Stimulated activated CD8-positive, alpha-beta memory T cell treated with anti-CD3 and anti-CD28 coated beads, Interleukin-7, amount 100 ng/mL, for 1 hour (primary cell): ENCODE measurements at places on chromosomes 16 and 17.

DNA sequence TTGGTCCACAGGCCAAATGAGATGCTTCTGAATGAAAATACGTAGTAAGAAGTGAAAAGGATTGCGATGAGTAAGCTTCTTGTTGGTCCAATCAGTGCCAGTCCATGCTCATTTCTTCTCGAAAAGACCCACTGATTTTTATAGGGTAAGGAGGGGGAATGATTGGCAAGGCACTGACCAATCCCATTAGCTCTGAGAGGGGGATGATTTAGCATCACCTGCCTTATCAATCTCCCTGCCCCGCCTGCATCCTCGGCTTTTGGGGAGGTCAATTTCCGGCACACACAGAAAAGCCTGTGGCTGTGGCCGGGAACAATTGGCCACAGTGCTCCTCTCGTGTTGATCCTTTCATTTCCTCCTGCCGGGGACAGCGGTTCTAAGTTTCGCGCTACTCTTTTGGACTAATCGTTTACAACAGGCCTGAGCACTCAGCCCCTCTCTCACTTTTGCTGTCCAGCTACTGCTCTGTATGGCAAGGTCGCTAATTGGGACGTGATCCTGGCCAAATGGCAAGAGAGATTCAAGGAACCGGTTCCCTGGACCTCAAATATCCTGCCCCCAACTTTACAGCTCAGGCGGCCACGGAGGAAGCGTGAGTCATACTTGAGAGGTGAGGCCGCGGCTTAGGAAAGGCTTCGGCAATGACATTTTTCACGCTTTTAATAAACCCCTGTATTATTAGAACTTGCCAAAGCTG, 43.1 kb downstream of the TBX4 start:
- no peak for DNase-seq

GRCh38 chr17:31645351-31645750, 213.7 kb downstream of the COPRS start:
- DNase-seq, result no peak

DNA sequence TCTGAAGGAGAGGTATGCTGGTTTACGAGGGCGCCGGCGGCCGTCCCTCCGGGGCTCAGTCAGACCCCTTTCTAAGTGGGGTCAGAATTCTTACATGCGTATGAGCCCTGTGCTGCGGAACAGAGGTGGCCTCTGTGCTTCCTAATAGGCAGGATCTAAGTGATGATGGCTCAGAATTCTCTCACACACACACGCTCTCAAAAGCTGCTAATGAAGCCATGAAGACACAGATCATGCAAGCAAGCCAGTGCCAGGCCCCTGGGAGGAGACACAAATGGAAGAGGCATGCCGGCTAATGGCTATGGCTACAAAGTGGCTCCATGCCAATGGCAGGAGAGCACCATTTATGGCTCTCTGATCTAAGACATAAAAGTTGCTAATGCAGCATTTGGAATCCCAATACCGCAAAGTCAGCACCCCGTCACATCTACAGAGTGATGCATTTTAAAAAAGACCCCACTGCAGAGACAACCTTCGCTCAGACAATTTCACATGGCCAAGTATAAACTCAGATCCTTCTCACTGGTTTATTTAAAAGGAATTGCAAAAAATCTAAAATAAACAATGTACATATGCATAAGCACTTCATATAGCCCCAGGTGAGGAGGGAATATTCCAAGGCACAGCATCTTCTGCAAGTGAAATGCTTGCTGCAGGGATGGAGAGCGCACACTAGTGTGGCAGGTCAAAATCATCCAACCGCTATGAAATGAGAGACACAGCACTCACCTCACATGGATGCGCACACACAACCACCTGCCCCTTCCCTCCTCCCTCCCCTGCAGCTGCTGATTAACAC, 24.5 kb downstream of the NPLOC4 start:
- no peak for DNase-seq

GRCh38 chr17:75555679-75556153, 30.2 kb downstream of the LLGL2 start:
- DNase-seq, result no peak

DNA sequence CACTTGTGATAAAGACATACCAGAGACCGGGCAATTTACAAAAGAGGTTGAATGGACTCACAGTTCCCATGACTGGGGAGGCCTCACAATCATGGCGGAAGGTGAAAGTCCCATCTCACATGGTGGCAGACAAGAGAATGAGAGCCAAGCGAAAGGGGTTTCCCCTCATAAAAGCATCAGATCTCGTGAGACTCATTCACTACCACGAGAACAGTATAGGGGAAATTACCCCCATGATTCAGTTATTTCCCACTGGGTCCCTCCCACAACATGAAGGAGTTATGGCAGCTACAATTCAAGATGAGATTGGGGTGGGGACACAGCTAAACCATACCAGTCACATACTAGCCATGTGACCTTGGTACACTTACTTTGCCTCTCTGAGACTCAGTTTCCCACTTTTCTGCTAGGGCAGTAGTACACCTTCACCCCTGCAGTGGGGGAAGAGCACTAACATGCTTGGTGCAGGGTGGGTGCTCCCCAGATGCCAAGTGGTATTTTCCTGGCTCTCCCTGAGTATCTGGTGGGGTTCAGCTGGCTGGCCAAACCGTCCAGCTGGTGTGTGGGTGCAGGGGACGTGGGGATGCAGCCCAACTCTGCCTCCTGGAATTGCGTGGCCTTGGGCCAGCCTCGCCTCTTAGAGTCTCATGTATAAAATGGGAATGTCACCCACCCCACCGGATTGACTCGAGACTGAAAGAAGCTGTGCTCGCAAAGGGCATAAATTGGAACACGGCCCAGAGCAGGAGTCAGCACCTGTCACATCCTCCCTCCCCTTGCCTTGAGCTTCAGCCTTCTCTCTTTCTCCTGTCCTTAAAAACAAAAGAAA, 364.1 kb downstream of the CPPED1 start:
- no peak for DNase-seq

DNA sequence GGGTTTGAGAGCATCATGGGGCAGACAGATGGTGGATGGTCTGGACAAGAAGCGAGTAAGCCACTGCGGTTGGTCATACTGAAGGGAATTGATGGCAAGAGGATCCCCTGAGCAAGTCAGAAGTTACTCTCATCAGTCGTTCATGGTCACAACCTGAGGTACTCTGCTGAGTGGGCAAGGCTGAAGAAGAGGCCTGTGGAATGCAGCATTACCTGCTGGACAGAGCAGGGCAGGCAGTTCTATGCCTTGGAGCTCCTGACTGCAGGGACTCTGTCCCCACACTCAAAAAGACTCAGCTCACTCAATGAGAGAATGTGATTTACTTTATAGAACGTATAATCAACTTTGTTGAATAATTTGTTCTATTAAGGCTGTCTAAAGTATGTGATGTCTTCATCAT, 28.3 kb downstream of the ALDH3A2 start:
- no peak for DNase-seq

DNA sequence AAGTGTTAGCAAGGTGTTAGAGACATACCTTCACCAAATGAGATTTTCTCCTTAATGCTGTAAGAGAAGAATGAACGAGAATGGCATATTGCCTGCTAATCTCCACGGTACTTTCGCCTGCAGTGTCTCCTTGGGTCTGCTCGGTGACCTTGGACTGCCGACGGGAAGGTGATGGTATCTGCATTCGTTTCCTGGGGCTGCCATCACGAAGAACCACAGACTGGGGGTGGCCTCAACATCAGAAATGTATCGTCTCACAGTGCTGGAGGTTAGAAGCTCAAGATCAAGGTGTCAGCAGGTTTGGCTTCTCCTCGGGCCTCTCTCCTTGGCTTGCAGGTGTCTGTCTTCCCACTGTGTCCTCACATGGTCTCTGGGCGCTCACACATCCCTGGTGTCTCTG, 86.3 kb upstream of the TNRC6C start:
- no peak for DNase-seq

- DNase-seq, result no peak
Measured at GRCh38 chr16:68526143-68526781, 12.8 kb upstream of the ZFP90 start.

DNA sequence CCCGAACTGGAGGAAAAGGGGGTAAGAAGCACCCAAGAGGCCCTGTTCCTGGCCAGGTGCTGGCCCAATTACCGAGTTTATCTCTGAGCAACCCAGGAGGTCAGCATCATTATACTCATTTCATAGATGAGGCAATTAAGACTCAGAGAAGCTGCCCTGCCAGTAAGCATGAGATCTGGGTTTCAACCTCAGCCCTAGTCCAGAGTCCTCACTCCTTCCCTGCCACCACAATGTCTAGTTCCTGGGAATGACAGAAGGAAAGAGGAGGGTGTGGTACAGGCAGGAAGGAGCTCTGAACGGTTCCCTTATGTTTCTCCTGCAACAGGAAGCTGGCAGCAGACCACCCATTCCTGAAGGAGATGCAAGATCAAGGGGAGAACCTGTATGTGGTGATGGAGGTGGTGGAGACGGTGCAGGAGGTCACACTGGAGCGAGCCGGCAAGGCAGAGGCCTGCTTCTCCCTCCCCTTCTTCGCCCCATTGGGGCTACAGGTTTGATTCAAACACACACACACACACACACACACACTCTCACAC, 7.4 kb downstream of the GSDMA start:
- no peak for DNase-seq

- no peak for DNase-seq
Measured at GRCh38 chr17:78953356-78954350, 26.1 kb downstream of the LGALS3BP start.

GRCh38 chr16:74296432-74297144, at the start of gene PSMD7:
Gene PSMD7 (plus strand): TSS chr16:74296814. CDS start chr16:74296915, 101 bp downstream.
- DNase-seq, result peak; percentile 68

- no peak for DNase-seq
Measured at GRCh38 chr17:10624969-10625368, 32.1 kb downstream of the MYH3 start.

DNA sequence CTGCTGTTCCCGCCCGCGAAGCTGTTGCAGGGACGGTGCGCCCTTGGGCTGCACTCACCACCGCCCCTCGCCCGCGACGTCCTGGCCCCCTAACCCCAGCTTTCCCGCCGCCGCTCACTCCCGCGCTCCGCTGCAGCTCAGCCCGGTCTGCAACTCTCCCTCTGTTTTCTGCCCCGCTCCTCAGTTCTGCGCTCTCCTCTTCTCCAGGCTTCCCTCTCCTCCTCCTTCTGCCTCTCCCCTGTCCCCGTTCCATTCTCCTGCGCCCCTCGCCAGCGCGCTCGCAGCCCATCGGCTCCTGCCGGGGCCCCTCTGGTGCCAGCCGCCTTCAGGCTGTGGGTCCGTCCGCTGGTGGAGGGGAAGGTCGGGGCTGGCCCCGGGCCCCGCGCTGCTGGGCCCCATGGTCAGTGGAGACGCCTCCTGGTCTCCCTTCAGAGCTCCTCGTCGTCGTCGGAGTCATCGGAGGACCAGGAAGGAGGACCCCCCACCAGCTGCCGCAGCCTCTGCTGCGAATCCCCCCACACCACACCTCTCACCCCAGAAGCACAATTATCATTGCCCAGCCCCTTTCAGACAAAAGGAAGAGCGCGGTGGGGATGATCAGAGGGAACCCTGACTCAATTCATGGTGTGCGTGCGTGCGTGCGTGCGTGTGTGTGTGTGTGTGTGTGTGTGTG, 223.2 kb upstream of the FOXF1 start:
- DNase-seq, result no peak

- DNase-seq, result no peak
Measured at GRCh38 chr17:82786427-82786826, 34.6 kb downstream of the TBCD start.

DNA sequence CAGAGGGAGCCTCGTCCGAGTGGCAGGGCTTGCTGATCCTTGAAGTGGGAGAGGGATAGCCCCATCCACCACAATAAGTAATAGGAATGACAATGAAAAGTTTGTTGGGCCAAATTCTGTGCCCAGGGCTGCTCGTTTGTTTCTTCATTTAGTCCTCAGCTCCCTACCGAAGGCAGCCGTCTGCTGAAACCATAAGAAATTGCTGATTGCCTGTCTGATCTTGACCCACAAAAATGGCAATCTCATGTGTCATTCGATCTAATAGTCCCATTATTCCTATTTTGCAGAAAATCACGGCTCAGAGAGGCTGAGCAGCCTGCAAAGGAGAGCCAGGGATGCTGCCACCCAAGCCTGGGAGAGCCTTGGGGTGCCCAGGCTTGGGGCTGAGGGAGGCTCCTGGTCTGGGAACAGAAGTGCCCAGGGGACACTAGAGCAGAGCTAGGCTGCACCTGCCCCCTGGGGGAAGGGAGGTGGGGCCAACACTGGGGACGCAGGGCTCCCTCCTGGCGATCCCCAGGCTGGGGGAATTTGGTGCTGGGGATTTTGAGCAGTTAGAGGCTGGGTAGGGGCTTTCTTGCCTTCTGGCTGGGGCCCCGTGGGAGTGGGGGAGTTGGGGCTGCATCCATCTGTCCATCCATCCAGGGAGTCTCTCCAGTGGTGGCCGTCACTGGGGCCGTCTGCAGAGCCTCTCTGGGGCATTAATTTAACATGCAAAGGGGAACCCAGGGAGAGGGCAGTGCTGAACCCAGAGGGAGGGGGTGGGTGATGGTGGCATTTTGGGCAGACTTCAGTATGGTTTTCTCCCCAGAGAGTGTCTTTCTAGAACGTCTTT, 53.5 kb downstream of the SOCS1 start:
- DNase-seq, result no peak

DNA sequence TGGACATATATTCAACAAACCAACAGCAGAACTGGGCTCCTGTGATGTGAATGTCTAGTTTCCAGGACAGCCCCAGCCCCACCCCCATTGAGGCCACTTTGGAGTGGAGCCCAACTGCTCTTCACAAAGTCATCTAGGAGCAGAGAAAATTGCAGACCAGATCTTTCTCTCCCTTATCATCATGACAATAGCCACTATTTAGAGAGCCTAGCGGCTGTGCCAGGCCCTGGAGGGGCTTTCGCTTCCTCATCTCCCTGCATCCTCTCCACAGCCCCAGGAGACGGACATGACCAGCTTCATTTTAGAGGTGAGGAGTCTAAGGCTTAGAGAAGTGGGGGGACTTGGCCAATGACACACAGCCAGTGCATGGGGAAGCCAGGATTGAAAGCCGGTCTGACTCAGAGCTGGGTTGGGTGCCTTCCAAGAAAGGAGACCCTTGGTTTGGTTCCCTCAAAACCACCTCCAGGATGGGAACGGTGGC, 1.4 kb downstream of the PRSS8 start:
- DNase-seq, result no peak
